ENCODE measurements at places on chromosomes 2 and 18.

GRCh38 chr18:39406941-39407340, 1841.3 kb upstream of the CELF4 start:
- no peak for DNase-seq

- DNase-seq = no peak
Observed at GRCh38 chr18:79129120-79129519, 59.9 kb downstream of the ATP9B start.

GRCh38 chr18:59032308-59032707, 107.4 kb upstream of the SEC11C start:
- no peak for DNase-seq

DNA sequence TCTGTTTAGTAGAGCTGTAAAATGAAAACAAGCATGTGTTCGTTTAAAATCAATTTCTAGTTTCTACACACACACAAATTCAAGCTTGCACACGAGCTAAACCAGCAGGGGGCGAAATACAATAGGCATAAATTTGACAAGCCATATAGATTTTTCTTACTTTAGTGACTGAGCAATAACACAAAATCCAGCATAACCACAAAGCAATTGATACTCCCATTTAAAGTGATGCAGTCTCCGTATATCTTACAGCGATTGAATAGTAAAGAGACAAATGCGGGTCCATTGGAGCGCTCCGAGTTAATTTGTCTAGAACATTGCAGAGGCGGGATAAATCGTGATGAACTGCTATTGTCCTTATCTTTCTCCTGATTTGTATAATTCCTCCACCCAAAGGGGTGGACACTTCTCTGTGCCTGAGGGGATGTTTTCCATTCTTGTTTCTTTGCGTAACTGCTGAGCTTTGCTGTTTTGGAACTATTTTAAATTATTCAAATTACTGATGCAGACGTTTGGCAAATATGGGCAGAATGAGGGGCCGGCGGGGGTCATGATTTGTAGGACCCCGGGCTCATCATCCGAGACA, 1.2 kb upstream of the AFTPH start:
- DNase-seq = peak; percentile 87

GRCh38 chr2:233766416-233766815, 6.3 kb downstream of the UGT1A1 start:
- DNase-seq = no peak
